ENCODE measurements at places on chromosomes 12 and 14. TPM values are rescaled to one million over a fixed set of nuclear protein-coding genes. Genes with fewer than 3 reads are reported as not detected.

- DNase-seq, result no peak
Observed at GRCh38 chr14:91866511-91867295, 633 bp downstream of the TC2N start.

GRCh38 chr12:107441665-107442300 lies 243.8 kb upstream of the PWP1 start:
- DNase-seq, result no peak

GRCh38 chr12:123231931-123232330 lies 1.0 kb downstream of the MPHOSPH9 start:
- peak; percentile 78 for DNase-seq

RIMBP2 gene
- total RNA-seq, result not detected

GPHB5 gene
- not detected for total RNA-seq

CAPS2 gene
- 0.40 TPM for total RNA-seq

AKAP6 gene
- 0.20 TPM for total RNA-seq

DNA sequence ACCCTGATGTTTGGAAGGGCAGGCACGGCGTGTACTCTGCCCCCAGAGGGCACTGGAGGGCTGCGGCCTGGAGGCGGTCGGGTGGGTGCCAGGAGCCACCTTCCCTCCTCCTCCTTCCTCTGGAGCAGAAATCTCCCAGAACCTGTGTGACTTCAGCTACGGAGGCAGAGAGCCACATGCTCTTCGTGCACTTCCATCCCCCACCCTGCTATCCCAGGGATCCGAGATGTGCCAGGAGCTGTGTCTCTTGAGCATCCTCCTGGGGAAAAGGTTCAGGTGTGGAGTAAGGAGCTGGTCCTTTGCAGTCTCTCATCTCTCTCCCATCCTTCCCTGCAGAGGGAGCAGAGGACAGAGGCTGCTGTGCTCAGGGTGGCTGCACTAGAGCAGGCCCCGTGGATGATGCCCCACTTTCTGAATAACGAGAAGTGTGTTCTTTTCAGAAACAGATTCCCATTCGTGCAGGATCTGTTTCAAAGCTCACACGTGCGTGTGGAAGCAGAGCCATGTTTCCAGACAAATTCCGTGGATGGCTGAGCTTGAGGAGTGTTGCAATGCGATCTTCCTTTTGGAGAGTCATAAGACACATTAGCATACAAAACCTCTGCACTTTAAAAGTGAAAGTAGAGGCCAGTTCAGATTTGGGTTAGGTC lies 162.9 kb downstream of the ADGRD1 start:
- DNase-seq, result no peak

STAC3 gene
- 0.40 TPM for total RNA-seq

- no peak for DNase-seq
Observed at GRCh38 chr12:101564912-101565311, 29.9 kb upstream of the MYBPC1 start.

STXBP6 gene
- 6.3 TPM for total RNA-seq

TAS2R46 gene
- 0.79 TPM for total RNA-seq

DNA sequence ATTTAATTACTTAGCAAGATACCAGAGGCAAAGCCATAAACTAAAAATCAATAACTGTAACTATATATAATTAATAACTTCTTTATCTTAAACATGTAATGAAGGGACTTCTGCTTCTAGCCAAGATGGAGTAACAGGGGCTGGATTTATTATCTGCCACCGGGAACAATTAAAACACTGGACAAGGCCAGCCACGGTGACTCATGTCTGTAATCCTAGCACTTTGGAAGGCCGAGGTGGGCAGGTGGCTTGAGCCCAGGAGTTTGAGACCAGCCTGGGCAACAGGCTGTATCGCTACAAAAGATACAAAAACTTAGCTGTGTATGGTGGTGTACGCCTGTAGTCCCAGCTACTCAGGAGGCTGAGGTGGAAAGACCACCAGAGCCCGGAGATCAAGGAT lies 113.6 kb downstream of the TAOK3 start:
- DNase-seq, result no peak

MGP gene
- total RNA-seq, result 154 TPM

- DNase-seq, result no peak
Observed at GRCh38 chr12:14619741-14620501, 52.2 kb upstream of the PLBD1 start.

YARS2 gene
- 29.9 TPM for total RNA-seq

- no peak for DNase-seq
Observed at GRCh38 chr12:130545475-130545874, 170.6 kb downstream of the RIMBP2 start.

BMP4 gene
- 48.2 TPM for total RNA-seq

DNA sequence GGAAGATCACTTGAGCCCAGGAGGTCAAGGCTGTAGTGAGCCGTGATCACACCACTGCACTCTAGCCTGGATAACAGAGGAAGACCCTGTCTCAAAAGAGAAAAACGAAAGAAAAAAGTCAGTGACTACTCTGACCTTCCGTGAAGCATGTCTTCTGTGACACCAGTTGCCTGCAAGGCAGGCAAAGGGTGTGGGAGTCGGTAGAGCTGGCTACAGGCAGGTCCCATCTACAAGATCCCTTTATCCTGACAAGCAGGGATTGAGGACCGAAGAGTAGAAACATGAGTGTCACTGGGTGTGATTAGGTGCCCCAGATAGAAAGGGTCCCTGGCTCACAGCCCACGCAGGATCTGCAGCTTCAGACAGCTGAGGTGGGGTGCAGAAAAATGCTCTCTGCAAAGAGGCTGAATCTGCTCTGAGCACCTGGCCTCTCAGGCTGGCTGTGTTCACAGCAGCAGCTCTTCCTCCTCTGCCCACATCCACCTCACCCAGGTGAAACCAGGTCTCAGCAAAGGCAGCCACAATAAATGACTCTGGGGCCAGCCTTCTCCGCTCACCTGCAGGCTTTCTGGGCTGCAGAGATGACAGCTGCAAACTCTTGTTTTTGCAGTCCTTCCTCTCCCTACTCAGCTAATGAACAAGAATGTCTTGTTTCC lies 28.6 kb upstream of the HSP90B1 start:
- DNase-seq, result no peak

DNA sequence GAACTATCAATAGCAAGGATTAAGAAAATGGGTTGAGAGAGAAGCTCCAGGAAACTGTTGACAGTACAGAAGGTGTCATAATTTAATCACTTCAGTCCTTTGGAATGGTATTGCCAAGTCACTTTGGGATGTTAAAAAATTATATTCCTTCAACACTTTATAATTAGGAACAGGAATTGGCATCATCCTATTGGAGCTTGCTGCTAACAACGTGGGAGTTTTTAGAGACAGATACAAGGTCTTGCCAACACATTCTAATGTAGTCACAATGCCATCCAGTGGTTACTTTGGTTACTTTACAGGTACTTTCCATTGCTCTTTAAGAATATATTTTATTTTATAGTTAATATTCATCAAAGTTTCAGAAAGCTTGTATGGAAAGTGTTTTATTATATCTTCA lies 310.1 kb downstream of the SYT1 start:
- peak; percentile 86 for DNase-seq

- peak; percentile 52 for DNase-seq
Observed at GRCh38 chr14:92973261-92973797, 50.4 kb downstream of the CHGA start.

GRCh38 chr12:95756362-95756761 lies 34.2 kb downstream of the NTN4 start:
- no peak for DNase-seq

GRCh38 chr12:56720731-56721151 lies 4.4 kb downstream of the NACA start:
- no peak for DNase-seq

DNA sequence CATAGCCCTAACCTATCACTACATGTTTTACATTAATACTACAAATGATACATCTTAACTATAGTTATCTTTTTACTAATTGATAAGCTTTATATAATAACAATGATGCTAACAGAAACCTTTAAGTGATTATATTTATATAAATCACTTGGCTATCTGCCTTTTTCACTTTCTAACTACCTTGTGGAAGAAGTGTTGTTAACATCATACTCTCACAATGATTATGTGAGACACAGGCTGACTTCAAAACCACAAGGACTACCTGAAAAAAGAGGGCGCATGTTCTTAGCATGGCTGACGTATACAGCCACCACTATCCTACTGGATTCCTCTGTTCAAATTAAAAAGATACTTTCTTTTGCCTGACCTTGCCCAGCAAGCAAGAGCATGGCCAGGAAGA lies 135.3 kb upstream of the SOX5 start:
- DNase-seq, result no peak

GRCh38 chr12:71239731-71240130 lies 81.9 kb upstream of the TSPAN8 start:
- DNase-seq, result no peak

GRCh38 chr12:121240484-121241101 lies 30.7 kb downstream of the P2RX4 start:
- DNase-seq, result no peak

All from lung microvascular endothelial cell (primary cell).